ENCODE measurements at places on chromosomes 16 and 17. TPM values are rescaled to one million over a fixed set of nuclear protein-coding genes. Genes with fewer than 3 reads are reported as not detected.

GRCh38 chr17:74807441-74807840, 31.3 kb upstream of the NAT9 start:
- peaks cover 3% of the 10 kb centered on the region for H3K4me1 ChIP-seq
- no peak for DNase-seq
- H3K27ac ChIP-seq: no peak overlapping the region
- H3K27me3 ChIP-seq: no peaks in the 10 kb centered on the region
- no peaks in the 10 kb centered on the region for H3K36me3 ChIP-seq

DNA sequence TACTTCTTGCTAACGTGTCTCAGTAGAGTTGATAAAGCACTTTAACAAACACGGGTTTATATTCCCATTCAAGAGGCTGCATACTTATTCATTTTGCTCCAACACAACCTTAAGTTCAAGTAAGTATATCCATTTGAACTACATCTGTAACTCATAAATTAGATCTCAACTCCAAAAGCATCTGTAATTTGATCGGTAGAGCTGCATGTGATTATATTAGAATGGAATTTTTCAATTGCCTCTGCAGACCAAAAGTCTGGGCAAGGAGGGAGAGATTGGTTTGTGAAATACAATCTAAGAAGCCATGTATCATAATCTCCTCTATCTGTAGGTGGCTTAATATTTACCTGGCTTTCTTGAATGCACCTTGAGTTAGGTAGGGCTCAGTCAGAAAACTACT, 371.0 kb downstream of the RBFOX1 start:
- no peaks in the 10 kb centered on the region for H3K4me1 ChIP-seq
- DNase-seq: no peak
- H3K27me3 ChIP-seq: no peaks in the 10 kb centered on the region
- no peaks in the 10 kb centered on the region for H3K36me3 ChIP-seq
- H3K27ac ChIP-seq: no peak overlapping the region
- no peak overlapping the region for H3K4me3 ChIP-seq

DNA sequence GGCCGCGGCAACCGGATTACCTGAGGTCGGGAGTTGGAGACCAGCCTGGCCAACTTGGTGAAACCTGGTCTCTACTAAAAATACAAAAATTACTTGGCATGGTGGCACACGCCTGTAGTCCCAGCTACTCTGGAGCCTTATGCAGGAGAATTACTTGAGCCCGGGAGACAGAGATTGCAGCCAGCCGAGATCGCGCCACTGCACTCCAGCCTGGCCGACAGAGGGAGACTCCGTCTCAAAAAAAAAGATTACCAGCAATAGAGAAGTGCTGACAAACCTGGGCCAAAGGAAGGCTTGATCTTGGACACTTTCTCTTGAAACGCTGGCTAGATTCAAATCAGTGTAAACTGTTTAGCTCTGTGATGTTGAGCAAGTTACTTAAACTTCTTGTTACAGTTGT, 4.3 kb downstream of the MT1H start:
- no peak overlapping the region for H3K27ac ChIP-seq
- peaks cover 48% of the 10 kb centered on the region for H3K27me3 ChIP-seq
- H3K4me3 ChIP-seq: no peak overlapping the region
- no peak for DNase-seq
- no peaks in the 10 kb centered on the region for H3K36me3 ChIP-seq

GRCh38 chr17:79182176-79183042, 107.8 kb downstream of the ENGASE start:
- no peaks in the 10 kb centered on the region for H3K36me3 ChIP-seq
- DNase-seq: no peak
- H3K27me3 ChIP-seq: peaks cover 75% of the 10 kb centered on the region
- no peak overlapping the region for H3K4me3 ChIP-seq
- no peaks in the 10 kb centered on the region for H3K4me1 ChIP-seq

DNA sequence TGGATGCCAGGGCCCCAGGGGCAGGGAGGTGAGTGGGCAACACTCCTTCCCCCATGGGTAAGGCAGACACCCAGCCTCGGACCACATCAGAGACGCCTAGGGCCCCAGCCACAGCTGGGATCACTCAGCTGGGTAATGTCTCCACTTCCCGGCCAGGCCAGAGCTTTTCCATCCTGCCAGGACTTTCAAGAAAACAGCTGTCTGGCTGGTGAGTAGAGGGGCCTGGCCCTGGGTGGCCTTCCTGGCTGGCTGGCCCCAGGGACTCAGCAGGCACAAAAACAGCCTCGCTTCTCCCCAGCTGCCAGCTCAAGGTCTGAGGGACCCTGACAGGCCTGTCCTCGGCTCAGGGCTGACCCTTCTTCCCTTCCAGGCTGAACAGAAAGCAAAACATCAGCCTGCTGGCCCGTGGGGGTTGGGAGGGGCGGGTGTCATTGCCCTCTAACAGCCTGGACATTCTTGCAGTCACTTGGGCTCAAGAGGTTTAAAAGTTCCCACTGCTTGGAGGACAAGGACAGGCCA, 45.3 kb upstream of the JPH3 start:
- H3K36me3 ChIP-seq: no peaks in the 10 kb centered on the region
- H3K27me3 ChIP-seq: no peaks in the 10 kb centered on the region
- H3K4me1 ChIP-seq: peaks cover 8% of the 10 kb centered on the region
- H3K27ac ChIP-seq: peak overlapping the region; percentile 80
- no peak overlapping the region for H3K4me3 ChIP-seq

DNA sequence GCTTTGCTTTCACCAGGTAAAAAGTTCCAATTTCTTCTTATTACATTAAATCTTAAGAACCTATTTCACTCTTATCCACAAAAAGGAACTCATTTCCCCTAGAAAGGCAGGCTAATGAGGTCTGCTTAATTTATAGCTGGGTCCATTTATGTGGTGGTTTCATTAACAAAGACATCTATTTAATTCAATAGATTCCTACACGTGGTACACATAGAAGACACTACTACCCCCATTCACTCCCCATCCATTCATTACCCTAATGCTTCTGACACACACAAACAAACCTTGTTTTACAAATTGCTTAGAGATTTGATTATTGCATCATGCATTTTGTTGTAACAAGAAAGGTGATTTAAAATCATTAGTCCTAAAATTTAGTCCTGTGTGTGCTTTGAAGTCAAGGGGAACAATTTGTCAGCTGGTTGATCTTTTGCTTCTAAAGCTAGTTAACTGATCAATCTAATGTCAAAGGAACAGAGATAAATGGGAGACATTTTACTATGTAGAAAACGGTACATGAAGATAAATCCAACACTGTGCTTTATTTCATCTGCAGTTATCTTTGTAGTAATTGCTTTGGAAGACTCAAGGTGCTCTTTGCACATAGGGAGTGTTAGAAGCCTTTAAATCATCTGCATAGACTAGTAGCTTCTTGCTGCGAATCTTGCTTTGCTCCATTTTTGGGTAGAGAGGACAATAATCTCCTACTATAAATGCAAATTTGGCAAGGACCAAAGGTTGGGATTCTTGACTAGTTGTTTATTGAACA, 379.2 kb downstream of the CDH11 start:
- DNase-seq: no peak
- H3K27me3 ChIP-seq: no peaks in the 10 kb centered on the region
- H3K4me1 ChIP-seq: no peaks in the 10 kb centered on the region
- H3K36me3 ChIP-seq: no peaks in the 10 kb centered on the region

Gene TPSG1
- total RNA-seq: 2.3 TPM

Gene BICDL2
- total RNA-seq: 16.3 TPM

Gene SLC38A7
- 24.1 TPM for total RNA-seq

Gene TBC1D3I
- total RNA-seq: 0.72 TPM

Gene KRT14
- total RNA-seq: not detected

Gene ADAMTS18
- 0.46 TPM for total RNA-seq

Gene KRTAP4-1
- total RNA-seq: not detected

Gene BTBD17
- not detected for total RNA-seq

Gene DHX8
- 50.8 TPM for total RNA-seq

All from upper lobe of right lung (tissue), 1 donor.